ENCODE measurements at places on chromosomes 11 and 22.

- no peak for DNase-seq
These were observed 10.6 kb downstream of the CTSF start for GRCh38 chr11:66557733-66558326.

- no peak for DNase-seq
These were observed 23.5 kb upstream of the PAK1 start for GRCh38 chr11:77497368-77497767.

GRCh38 chr22:19621373-19622060, 92.8 kb upstream of the SEPTIN5 start:
- no peak for DNase-seq

DNA sequence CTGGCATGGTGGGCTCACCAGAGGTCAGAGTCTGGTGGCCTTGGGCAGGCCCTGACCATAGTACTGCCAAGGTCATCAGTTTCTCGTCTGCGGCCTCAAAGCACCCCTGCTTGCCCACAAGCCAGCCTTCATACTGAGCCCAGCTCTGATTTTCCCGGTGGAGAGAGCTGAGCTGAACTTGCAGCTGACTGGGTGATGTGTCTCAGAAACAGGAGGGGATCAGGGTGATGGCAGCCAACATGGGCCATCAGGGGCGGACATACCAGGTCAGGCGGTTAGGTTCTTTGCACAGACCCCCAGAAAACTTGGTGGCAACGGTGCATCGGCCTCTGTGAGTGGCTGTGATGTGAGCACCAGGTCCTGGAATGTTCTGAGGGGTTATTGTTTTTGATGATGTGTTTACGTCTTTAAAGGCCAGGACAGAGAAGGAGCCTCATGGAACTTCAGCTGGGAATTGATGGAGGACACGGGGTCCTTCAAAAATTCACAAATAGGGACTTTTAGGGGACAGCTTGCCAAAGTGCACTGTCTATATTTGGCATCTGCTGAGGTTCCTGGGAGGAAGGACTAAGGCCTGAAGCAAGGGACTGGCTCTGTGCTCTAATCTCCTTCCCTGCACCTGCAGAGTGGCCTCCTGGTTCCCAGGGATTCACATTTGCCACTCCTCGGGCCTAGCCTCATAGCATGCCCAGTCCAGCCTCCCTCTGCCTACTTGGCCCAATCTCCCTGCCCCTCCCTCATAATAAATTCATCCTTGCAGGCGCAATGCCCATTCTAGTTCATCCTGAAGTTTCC, 131.2 kb downstream of the OSBP2 start:
- no peak for DNase-seq

- peak; percentile 14 for DNase-seq
These were observed 599 bp downstream of the SIK3 start for GRCh38 chr11:117097389-117098268.

DNA sequence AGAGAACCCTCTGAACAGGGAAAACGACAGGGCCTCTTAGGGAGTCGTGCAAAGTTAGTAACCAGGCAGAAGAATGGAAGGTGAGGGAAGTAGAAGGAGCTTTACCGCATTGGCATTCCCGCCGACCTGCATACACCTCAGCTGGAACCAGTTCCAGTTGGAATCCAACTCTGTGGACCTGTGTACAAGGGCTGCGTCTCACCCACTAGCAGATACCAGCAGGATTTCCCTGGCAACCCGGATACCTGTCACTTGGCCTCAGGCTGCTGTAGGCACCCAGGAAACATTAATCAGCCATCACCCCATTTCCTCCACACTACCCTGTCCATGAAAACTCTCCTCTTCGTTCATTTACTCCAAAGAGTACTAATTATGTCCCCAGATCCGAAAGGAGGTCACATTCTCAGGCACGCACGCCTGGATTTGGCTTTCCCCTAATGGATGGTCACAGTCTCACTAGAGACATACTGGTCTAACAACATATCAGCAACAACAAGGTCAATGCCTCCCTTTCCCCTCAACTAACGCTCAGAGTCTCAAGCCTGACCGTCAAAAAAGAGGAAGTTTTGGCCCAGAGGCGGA, 842 bp downstream of the ARFGAP2 start:
- no peak for DNase-seq

DNA sequence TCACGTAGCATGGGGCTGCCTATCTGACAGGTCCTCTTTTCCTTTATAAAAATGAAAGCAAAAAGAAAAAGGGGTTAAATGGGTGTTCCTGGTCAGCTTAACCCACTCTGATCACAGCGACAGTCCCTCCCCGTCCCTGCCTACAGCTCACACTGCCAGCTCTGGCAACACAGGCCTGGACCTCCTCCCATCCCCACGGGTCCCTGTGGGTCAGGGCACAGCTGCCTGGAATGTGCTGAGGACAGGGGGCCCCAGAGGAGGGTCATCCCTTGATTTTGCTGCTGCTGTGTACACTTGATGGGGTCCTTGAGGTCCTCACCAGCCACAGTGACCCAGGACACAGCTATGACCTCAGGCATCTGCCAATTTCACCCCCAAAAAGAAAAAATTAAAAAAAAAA, 29.6 kb upstream of the CYP2D6 start:
- no peak for DNase-seq

- no peak for DNase-seq
These were observed 129.0 kb downstream of the CRYBB2 start for GRCh38 chr22:25348391-25348790.

All from activated CD8-positive, alpha-beta memory T cell treated with anti-CD3 and anti-CD28 coated beads for 4 hours (primary cell).